Type B pancreatic cell (in vitro differentiated cells): ENCODE measurements at places on chromosomes 6 and 20.

DNA sequence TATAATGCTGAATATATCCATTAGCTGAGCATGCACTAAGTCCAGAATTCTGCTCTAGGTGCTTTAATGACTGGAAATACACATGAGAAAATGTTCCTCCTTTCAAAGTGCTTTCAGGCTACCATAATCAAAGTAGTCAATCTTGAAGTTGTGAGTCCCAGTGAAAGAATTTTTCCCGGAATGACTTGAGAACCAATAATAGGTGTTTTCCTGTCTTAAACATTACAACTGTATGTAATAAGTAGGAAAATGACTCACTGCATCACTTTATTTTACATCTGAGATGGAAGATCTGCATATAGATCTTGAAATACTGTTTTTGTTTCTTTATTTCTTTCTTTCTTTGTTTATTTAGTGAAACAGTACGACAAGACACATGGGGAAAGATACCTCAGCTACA, 437.4 kb upstream of the JAG1 start:
- no peak for DNase-seq

DNA sequence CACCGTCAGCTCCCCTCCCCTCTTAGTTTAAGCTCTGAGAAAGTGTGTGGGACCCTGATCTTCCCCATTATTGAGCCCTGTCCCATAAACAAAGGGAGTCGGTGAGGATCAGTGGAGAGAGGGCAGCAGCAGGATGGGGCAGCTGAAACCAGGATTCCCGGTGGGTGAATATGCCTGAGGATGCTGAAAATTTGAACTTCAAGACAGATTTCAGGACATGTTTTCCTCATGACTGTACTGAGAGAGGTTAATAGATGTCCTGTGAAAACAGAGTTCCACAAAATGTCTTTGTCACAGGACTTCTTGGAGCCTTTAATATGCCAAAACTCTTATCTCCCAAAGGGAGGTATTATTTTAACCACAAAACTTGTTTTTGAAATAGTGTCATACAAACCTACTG, 53.5 kb upstream of the SLC22A16 start:
- DNase-seq, result no peak

GRCh38 chr6:37316071-37316470, 37.7 kb upstream of the RNF8 start:
- no peak for DNase-seq

GRCh38 chr6:43215066-43215465, 14.2 kb downstream of the DNPH1 start:
- DNase-seq, result no peak

DNA sequence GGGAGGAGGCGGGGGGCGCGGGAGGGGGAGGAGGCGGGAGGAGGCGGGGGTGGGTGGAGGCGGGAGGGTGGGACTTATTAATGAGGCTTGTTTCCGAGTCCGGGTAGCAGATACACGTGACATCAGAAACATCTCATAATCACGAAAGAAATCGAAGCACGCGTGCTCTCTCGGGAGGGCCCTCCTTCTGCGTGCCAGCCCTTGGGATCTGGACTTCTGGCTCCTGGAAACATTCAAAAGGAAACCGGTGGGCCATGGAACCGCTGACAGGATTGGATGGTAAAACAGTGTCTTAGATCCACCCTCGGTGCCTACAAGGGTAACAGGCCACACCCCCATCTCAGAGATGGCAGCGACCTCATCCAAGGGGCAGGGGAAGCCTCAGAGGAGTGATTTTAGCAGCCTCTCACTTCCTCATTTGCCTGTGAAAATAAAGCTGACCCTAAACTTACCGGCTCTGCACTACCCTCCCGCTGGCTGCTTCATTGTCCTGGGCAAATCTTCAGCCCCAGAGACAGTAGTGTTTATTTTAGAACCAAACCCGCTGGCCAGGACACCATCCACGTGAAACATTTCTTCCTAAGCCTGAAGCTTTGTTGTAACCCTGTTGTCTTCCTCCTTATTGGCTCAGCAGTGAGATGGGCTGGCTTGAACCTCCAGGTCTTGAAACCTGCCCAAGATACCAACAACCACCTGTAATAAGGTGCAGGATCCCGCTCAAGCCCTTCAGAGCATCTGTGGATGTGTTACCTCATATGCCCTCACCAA, 97.5 kb downstream of the PSMG4 start:
- no peak for DNase-seq

GRCh38 chr6:119195848-119196247, 117.4 kb upstream of the FAM184A start:
- no peak for DNase-seq

GRCh38 chr20:49464556-49464955, 17.9 kb downstream of the KCNB1 start:
- DNase-seq, result no peak

DNA sequence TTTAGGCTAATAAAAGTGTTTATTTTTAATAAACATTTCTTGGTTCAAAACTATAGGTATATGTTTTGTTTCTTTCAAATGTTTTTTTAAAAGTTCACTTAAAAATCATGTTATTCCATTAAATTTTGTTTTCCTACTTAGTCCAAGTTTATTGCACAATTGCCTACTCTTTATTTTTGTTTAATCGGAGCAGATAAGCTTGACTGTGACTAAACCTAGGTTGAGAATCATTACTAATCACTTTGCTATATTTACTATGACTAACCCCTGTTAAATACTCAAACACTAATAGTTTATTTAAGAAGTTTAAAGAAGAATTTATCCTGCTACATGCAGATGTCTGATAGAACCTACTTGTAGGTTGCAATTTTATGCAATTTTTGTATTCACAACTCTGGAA, 18.8 kb downstream of the MAP3K4 start:
- DNase-seq, result no peak

- no peak for DNase-seq
Measured at GRCh38 chr6:10389739-10390494, 25.0 kb downstream of the TFAP2A start.

- DNase-seq, result no peak
Measured at GRCh38 chr6:93120154-93120742, 299.1 kb downstream of the EPHA7 start.
